ENCODE measurements at places on chromosomes 11 and 22.

DNA sequence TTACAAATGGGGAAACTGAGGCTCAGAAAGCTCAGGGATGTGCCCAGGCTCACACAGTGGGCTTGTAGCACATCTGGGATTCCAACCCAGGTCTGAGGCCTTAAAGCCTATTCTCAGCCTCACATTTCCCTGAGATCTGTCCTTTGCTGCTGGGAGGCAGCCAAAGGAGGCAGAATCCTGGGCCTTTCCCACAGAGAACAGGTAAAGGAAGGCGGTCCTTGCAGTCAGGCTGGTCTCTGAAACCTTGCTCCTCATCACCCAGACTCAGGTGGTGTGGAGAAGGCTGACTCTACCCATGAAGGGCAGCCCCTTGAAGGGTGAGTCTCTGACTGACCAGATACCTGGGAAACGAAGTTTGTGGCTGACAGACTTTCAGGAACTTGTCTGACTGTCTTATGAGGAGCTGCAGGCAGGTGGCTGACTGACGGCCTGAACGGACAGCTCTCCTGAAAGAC lies 7.8 kb downstream of the SLCO2B1 start:
- no peak for DNase-seq

DNA sequence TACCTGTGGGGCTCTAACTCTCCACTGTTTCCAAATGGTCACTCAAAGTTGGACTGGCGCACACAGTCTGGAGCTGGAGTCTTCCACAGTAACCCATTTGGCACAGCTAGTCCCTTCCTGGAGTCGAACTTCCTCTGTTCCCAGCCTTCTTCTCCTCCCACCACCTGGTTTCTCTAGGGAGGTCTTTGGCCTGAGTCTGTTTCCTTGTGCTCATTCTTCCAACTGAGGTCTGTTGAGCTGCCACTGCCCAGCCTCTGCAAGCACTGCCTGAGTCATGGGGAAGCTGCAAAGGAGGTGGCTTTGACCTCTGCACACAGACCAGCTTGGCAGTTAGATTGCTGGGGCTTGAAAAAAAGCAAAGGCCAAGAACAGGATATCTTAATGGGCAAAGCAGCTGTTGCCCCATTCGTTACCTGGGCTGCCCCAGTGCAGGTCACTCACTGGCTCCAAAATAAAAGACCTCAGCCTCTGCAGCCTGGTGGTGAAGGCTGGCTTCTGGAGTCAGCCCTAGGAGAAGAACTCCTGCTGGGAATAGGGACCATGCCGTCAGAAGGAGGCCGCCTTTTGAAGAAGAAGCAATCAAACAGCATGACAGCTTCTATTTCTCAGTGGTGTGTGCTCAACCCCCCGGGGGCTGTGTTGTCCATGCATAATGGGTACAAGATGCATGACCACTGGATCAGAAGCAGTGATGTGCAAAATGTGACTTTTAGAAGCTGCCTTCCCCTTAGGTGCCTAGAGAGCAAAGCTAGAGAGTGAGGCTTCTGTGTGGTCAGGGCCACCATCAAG lies 3.0 kb downstream of the ADAMTS15 start:
- no peak for DNase-seq

- DNase-seq: no peak
These were observed 567.9 kb downstream of the NTM start for GRCh38 chr11:131938351-131938751.

DNA sequence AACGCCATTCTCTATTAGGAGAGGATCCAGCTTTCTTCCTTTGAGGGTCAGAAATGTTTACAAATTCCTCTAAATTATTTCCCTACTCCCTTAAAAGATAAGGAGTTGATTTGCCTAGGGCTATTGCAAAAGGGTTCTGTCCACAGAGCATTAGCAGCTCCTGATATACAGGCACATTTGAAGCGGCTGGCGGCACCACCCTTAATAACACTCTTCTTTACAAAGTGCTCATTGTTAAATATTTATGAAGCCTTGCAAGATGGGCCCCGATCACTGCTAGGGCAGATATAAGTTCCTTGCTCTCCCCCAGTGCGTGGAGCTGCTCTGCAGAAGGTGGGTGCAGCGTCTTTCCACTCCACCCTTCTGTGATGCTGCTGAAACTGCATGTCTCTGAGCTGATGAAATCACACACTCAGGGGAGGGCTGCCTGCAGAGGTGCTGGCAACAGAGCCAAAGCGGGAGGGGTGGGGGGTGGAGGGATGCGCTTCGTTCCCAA lies 116.7 kb upstream of the NTM start:
- DNase-seq: no peak

DNA sequence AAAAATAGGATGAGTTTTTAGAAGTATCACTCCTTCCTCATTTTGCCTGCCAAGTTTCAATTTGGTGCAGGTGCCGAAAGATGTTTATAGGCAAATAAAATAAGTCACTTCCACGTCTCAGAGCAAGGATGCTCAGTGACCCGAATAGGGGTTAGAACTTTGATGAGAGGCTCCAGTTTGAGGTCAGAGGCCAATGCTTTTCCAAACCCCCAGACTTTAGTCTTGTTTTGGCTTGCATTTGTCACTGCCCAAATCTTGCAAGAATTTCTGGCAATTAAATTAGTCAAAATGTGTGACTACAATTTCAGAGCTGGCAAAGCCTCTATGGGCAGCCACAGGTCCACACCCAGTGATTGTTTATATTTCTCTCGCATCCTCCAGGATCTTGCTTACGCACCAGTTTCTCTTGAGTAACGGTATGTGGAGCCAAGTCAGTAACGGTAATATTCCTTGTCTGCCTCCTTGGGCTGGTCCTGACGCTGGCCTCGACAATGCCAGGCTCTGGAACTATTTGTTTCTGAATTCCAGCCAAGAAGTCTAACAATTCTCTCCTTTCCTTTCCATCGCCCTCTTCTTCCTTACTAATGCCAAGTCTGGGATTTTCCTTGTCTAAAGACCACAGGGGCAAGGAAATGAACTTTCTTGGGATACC lies 9.9 kb upstream of the NUP160 start:
- no peak for DNase-seq

All from stimulated activated CD4-positive, alpha-beta T cell treated with anti-CD3 and anti-CD28 coated beads, TNF-alpha, amount 100 ng/mL, for 24 hours (primary cell).